HFFc6 (cell line): ENCODE measurements at places on chromosomes 6 and 20.

DNA sequence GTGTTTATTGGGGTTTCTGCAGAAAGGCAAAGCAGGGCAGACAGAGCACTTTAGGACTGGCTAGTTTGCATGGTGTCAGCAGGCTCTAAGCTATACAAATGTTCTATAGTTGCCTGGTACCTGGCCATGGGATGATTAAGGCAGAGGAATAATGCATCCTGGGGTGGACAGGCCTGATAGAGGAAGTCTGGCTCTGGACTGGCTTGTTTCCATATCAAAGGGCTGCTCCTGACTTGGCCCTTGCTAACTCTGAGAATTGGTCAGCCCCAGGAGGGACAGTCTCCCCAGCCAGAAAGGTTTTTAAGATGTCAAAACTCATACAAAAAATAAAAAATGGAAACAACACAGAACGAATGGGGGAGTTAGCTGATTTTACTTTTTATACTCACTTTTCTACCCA is 136.9 kb downstream of the TBC1D7 start:
- DNase-seq = no peak

- no peak for DNase-seq
Observed at GRCh38 chr6:41656002-41656691, 17.9 kb downstream of the MDFI start.

DNA sequence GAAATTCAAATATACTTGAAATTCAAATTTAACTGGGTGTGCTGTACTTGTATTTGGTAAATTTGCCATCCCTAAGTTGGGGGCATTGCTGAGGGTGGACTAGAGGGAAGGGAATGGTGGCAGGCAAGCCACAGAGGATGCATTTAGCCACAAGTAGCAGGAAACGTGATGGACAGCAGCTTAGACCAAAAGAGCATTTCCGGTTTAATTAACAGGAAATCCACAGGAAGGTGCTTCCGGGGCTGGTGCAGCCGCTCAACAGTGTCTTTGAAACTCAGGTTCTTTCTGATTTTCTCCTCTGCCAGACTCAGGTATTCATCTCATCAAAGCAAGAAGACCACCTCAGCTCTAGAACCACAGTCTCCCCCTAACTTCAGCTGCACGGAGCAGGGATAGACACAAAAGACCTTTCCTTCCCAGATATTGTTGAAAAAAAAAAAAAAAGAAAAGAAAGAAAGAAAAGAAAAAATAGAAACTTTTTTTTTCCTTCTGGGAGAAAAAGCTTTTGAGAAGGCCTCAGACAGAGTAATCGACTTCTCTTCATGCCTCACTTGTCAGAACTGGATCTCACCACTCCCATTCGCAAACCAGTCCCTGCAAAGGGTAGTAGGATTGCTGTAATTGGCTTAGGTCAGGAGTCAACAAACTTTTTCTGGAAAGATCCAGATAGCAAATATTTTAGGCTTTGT is 8.0 kb upstream of the BCAS1 start:
- no peak for DNase-seq

- DNase-seq = no peak
Observed at GRCh38 chr6:30074331-30075093, 1.1 kb downstream of the RNF39 start.

GRCh38 chr6:41583565-41583964 is 37.4 kb downstream of the FOXP4 start:
- no peak for DNase-seq

DNA sequence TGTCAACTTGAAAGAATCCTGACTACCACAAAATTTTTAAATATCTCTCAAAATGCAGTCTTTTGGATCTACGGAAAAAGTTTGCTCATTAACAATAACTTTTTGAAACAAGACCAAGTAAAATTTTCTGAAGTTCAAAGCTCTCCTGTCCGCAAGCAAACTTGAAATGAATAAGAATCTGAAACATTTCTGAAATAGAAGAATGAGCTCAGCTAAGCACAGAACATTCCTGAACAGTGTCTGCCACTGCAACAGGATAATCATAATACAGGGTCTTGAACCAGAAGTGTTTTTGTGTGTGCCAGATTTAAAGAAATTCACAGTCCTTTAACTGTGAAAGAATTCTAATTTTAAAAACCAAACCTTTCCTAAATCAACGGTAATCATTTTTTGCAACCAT is 49.1 kb upstream of the TASP1 start:
- DNase-seq = no peak

GRCh38 chr20:52190437-52191131 is 995 bp downstream of the ZFP64 start:
- DNase-seq = peak; percentile 18

DNA sequence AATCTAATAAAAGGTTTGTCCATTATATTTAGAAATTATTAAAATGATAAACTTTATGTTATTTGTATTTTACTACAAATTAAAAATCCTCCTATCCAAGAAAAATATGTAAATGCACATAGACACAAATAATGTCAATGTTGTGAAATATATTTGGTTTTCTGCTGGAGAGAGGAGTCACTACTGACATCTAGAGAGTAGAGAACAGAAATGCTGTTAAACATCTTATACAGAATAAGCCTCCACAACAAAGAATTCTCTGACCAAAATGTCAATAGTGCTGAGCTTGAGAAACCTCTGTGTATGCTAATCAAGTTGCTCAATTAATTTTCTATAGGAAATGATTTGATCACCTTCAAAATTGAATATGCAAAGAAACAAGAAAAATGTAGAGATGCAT is 12.4 kb downstream of the HTR1B start:
- peak; percentile 30 for DNase-seq

- no peak for DNase-seq
Observed at GRCh38 chr6:136963259-136963658, 41.2 kb downstream of the SLC35D3 start.

DNA sequence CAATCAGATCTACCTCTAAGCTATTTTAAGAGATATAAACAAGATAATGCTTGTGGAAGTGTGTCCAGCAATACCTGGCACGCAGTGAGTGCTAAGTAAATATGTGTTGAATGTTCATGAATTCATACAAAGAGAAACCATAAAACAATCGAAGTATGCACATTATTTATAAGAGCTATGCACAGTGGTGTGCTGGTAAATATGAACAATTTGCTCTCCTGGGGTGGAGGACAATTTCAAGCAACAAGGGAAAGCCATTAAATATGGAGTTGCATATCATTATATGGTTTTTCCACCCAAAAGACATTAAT is 526.6 kb upstream of the MARCKS start:
- no peak for DNase-seq

- DNase-seq = no peak
Observed at GRCh38 chr6:29749308-29749662, 26.1 kb downstream of the HLA-F start.

DNA sequence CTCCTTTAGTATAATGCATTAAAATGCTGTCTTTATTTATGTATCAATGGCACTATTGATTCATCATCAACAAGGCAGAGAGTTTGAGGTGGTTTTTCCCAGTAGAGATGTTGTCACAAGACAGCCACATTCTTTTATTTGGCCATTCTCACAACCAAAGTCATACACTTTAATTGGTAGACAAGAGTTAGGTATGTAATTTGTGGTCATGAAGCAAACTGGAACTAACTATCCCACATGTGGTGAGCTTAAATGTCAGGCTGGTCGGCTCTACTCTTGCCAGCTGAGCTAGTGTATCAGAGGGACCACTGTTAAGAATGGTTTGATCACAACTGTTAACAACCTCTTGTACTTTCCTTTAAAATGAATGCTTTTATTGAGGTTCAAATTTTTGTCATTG is 714.6 kb downstream of the CD109 start:
- DNase-seq = peak; percentile 29

DNA sequence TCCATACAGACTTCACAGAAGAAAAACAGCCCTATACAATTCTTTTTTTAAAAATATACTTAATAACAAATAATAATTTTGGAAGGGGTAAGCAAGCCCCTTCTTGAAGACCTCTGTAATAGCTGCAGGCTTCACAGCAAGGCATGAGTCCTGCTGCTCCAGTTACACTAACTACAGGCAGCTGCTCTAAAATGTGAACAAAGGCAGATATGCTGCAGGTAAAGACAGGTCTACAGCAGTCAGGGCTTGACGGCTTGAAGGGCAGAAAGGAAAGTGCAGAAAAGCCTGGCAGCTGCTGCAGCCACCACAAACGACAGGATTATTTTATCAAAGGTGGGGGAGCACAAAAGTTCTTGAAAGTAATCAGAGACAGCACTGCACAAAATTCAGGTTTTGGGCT is 11.3 kb downstream of the FAXC start:
- DNase-seq = no peak

- DNase-seq = peak; percentile 76
Observed at GRCh38 chr6:188821-189655, 103.2 kb upstream of the DUSP22 start.

- no peak for DNase-seq
Observed at GRCh38 chr6:149267072-149267471, 50.4 kb upstream of the TAB2 start.

DNA sequence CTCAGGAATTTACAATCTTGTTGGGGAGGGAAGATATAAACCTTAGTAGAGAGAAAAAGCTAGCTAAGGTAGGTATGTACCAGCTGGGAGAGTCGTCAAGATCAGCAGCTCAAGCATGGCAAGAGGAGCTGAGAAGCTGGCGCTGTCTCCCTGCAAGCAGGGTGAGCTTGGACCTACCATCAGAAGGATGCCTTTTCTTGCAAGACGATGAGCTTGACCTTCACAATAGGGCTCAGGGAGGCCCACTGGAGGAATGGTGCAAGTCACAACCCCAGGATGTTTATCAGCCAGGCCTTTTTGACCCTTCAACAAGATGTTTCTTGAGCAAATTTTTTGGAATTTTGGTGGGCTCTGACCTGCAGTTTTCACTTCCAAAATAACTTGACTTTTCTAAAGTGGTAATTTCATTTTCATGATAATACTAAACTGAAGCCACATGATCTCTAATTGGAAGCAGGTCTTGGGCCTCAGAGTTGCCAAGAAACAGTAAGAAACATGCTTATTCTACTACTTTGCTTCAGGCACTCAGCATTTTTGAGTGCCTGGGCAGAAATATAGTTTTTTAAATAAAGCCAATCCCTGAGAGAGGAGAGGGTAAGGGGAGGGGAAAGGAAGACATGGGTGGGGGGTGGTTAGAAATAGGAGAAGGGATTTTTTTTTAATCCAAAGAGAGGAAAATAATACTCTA is 258.1 kb downstream of the CLIC5 start:
- no peak for DNase-seq

GRCh38 chr20:24503352-24503931 is 34.0 kb downstream of the SYNDIG1 start:
- DNase-seq = peak; percentile 47

GRCh38 chr20:4064144-4064909 is 49.0 kb upstream of the RNF24 start:
- DNase-seq = peak; percentile 90
